ENCODE measurements at places on chromosomes 3 and 15. TPM values are rescaled to one million over a fixed set of nuclear protein-coding genes. Genes with fewer than 3 reads are reported as not detected.

GRCh38 chr3:51983578-51984268 lies 388 bp downstream of the ACY1 start:
- H3K4me3 ChIP-seq, result peak overlapping the region; percentile 67
- no peak for DNase-seq
- peaks cover 29% of the 10 kb centered on the region for H3K4me1 ChIP-seq
- H3K36me3 ChIP-seq, result no peaks in the 10 kb centered on the region

Gene STXBP5L
- not detected for total RNA-seq

Gene STT3B
- total RNA-seq, result 155 TPM

DNA sequence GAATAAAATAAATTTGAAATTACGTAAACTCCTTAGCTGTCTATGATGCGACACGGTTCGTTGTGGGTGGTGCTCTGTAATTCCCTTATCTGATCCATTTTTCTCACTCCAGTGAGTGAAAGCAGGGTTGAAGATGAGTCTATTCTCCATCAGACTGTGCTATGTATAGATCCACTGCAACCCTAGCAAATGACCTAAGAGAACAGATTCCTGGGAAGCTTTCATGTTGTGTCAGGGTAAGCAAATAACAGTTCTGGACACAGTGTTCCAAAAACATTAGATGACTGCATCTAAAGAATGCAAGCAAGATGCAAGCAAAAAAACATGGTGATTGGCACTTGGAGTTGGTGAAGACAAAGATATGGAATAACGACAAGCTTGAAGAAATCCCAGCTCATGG lies 239.3 kb downstream of the SLC9A9 start:
- H3K4me3 ChIP-seq, result no peak overlapping the region
- no peak overlapping the region for H3K27ac ChIP-seq
- H3K36me3 ChIP-seq, result no peaks in the 10 kb centered on the region
- DNase-seq, result no peak
- H3K4me1 ChIP-seq, result no peaks in the 10 kb centered on the region

DNA sequence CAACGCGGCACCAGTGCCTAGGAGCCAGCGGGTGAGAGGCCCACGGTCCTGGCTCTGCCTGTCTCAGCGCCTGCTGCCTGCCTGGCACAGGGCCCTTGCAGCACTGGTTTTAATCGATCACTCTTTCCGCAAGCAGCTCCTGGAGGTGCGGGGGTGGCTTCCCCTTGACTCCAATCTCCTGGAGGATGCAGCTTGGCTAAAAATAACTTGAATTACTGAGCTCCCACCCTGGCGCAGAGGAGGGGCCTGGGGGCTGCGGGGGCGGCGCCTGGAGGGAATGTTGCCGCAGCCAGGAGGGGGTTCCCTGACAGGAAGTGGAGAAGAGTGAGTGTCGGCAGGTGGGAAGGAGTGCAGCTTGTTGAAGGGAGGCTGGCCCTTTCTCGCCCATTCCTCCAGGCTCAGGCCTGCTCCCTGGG lies 9.9 kb upstream of the RPL29 start:
- H3K27me3 ChIP-seq, result no peaks in the 10 kb centered on the region
- no peak overlapping the region for H3K27ac ChIP-seq
- no peak for DNase-seq
- H3K36me3 ChIP-seq, result no peaks in the 10 kb centered on the region
- H3K4me3 ChIP-seq, result no peak overlapping the region

- H3K36me3 ChIP-seq, result 0 out of 2 replicates have a peak, but pooled peaks cover 8% of the 10 kb centered on the region
- H3K4me3 ChIP-seq, result no peak overlapping the region
- H3K4me1 ChIP-seq, result no peaks in the 10 kb centered on the region
- DNase-seq, result no peak
Measured at GRCh38 chr15:64216196-64216595, 53.4 kb upstream of the PPIB start.

DNA sequence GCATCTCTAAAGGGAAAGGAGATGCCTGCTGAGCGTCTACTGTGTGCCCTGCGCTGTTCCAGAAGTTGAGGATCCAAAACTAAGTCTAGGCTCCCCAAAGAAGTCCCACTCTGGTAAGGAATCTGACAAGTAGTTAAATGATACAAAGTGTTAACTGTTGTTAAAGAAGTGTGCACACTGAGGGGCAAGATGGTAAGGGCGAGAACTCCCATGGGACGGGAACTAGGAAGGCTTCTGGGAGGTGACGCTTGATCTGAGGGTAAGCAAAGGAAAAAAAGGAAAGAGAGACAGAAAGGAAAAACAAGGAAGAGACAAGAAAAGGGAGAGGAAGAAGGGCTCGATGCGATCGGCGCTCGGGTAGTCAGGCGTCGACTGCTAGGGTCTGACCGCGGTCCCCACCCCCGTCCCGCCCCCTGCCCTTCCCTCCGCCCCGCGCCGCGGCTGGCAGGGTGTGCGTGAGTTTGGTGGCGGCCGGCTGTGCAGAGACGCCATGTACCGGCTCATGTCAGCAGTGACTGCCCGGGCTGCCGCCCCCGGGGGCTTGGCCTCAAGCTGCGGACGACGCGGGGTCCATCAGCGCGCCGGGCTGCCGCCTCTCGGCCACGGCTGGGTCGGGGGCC lies at the start of gene LACTB:
LACTB (plus strand) TSS at position 480 of the 620 bp plus-strand sequence; CDS start at position 491, 11 bp downstream.
- no peaks in the 10 kb centered on the region for H3K36me3 ChIP-seq
- peak within 1 kb of the TSS; percentile 77 for H3K4me3 ChIP-seq
- H3K27me3 ChIP-seq, result no peaks in the 10 kb centered on the region
- no peaks in the 10 kb centered on the region for H3K4me1 ChIP-seq
- DNase-seq, result peak; percentile 63

Gene GADL1
- not detected for total RNA-seq

Gene TLR9
- total RNA-seq, result 0.30 TPM

GRCh38 chr3:117308756-117309155 lies 599.2 kb downstream of the TUSC7 start:
- no peaks in the 10 kb centered on the region for H3K4me1 ChIP-seq
- no peak overlapping the region for H3K27ac ChIP-seq
- no peaks in the 10 kb centered on the region for H3K36me3 ChIP-seq
- H3K27me3 ChIP-seq, result no peaks in the 10 kb centered on the region
- no peak overlapping the region for H3K4me3 ChIP-seq

DNA sequence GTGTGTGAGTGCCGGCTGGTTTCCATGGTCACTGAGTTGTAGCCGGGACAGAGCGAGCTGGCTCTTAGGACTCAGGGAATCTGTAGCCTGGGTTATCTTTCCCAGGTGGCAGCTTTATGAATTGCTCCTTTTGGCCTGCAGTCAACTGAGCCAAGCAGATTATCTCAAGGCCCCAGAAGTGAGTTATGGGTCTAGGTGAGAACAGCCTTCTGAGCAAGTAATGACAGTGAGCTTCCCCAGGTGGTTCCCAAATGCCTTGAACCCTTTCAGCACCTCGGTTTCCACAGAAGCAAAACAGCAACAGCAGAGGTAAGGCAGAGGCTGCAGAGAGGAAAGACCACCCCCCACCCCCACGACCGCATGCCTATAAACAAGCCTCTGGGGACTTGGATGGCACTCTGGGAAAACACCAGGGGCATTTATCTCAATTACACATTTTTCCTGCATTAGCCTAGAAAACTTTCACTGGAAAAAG lies 56.7 kb upstream of the DGKG start:
- no peaks in the 10 kb centered on the region for H3K36me3 ChIP-seq
- peaks cover 57% of the 10 kb centered on the region for H3K27me3 ChIP-seq
- H3K4me1 ChIP-seq, result peaks cover 21% of the 10 kb centered on the region
- no peak overlapping the region for H3K27ac ChIP-seq

Gene GPX1
- total RNA-seq, result 386 TPM

DNA sequence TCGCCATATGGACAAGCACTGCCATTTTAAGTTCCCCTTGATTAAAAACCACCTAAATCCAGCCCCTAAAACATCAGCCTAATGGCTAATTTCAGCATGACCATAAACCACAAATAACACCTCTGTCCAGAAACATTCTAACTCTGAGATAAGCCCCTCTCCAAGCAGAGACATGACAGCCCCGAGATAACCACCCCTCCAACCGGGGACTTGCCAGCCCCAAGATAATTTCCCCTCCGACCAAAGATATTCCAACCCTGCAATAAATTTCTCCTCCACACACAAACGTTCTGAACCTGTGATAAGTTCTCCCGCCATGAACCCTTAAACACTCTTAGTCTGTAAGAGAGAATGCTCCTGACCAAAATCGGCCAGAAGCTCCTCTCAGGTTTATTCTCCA lies 586.8 kb downstream of the EDEM1 start:
- no peak overlapping the region for H3K4me3 ChIP-seq
- no peak overlapping the region for H3K27ac ChIP-seq
- no peaks in the 10 kb centered on the region for H3K36me3 ChIP-seq

DNA sequence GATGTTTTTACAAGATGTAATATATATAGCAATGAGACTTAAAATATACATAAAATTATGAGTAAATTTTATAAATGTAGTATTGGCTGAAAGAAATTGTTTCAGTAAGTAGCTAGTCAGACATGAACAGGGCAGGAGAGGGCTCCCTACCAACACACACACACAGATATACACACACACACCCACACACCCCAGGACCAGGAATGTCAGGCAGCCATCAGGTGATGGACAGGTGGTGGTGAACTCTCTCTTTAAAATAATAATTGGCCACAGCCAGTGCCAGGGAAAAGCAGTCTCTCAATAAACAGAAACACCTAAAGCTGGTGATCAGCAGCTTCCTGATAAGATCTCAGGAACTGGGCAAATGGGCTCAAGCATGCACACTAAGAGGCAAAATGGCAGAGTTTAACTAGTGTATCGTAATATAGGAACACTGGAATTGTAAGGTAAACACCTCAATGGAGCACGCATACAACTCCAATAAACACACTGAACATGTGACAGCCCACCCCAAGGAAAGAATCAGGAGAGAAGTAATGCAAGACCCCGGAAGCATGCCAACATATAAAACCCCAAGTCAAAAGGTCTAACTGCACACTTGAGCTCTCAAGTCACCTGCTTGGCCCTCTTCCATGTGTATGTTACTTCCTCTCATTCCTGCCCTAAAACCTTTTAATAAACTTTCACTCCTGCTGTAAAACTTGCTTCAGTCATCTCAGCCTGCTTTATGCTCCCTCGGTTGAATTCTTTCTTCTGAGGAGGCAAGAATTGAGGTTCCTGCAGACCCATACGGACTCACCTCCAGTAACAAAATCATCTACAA lies 1034.1 kb upstream of the SEMA6D start:
- H3K27me3 ChIP-seq, result no peaks in the 10 kb centered on the region
- no peak overlapping the region for H3K4me3 ChIP-seq
- DNase-seq, result no peak
- H3K27ac ChIP-seq, result no peak overlapping the region

Gene AHSG
- not detected for total RNA-seq

DNA sequence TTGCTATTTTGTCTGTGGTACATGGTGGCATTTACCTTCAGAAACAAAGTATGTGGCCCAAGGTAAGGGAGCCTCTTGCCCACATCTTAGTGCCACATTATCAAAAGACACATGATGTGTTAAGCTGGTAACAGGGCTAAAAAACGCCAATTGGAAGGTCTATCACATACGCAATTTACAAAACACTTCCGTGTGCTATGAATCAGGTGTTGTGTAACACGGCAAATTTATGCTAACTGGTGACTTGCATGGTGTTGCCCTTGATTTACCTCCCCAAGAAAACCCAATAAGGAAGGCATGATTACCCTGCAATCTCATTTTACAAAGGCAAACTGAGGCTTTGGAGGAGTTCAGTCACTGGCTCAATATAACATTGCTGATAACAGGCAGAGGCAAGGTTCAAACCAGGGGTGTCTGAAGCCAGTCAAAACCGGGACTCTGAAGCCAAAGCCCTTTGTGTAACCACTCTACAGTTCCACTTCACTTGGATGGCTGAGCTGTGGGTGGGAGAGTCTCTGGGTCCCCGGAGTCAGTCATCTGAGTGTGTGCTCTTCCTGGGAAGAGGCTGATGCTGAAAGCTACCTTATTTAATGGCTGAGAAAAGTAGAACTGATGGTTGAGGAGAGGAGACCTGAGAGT lies 103.9 kb upstream of the BCL6 start:
- peaks cover 22% of the 10 kb centered on the region for H3K4me1 ChIP-seq
- peak; percentile 30 for DNase-seq
- peak overlapping the region; percentile 66 for H3K27ac ChIP-seq
- H3K4me3 ChIP-seq, result no peak overlapping the region

Gene CA12
- 3.8 TPM for total RNA-seq

DNA sequence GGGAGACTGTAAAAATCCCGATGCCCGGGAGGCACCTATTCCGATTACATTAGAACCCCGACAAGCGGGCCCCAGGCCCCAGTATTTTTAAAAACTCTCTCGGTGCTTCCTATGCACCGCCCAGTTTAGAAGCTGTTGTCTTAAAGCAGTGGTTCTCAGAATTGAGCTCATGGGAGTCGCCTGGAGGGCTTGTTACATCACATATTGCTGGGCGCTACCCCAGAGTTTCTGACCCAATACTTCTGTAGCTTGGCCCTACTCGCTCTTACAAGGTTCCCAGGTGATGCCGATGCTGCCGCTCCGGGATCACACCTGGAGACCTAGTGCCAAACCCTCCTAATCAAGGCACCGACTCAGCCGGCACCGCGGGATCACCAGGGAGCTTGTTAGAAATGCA lies 35.2 kb downstream of the CPN2 start:
- H3K27me3 ChIP-seq, result no peaks in the 10 kb centered on the region
- peaks cover 33% of the 10 kb centered on the region for H3K4me1 ChIP-seq
- DNase-seq, result no peak
- peak overlapping the region; percentile 51 for H3K4me3 ChIP-seq
- peak overlapping the region; percentile 75 for H3K27ac ChIP-seq

Gene CAV3
- not detected for total RNA-seq

DNA sequence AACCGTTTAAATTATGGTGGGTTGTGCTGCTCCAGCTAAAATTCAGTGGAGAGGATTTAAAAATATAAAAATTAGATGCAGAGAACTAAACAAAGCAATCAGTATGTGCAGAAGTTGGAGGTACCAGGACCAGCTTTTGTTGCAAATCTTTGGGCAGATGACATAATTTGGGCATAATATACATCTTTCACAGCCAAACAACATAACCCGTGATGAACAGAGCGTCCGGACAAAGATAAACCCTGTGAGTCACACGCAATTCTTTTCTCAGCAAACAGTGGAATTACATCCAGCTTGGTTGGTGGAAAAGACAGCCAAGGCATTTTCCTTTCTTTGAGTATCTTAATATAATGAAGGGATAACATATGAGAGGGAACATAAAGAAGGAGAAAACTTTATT lies 419.4 kb upstream of the ADAMTS9 start:
- H3K27ac ChIP-seq, result no peak overlapping the region
- no peaks in the 10 kb centered on the region for H3K27me3 ChIP-seq
- H3K4me1 ChIP-seq, result no peaks in the 10 kb centered on the region
- no peak overlapping the region for H3K4me3 ChIP-seq
- no peaks in the 10 kb centered on the region for H3K36me3 ChIP-seq

Gene TRPC1
- 3.8 TPM for total RNA-seq

GRCh38 chr15:83928392-83928734 lies 274.4 kb downstream of the ADAMTSL3 start:
- H3K27ac ChIP-seq, result no peak overlapping the region
- H3K36me3 ChIP-seq, result no peaks in the 10 kb centered on the region
- H3K4me1 ChIP-seq, result no peaks in the 10 kb centered on the region
- no peaks in the 10 kb centered on the region for H3K27me3 ChIP-seq

DNA sequence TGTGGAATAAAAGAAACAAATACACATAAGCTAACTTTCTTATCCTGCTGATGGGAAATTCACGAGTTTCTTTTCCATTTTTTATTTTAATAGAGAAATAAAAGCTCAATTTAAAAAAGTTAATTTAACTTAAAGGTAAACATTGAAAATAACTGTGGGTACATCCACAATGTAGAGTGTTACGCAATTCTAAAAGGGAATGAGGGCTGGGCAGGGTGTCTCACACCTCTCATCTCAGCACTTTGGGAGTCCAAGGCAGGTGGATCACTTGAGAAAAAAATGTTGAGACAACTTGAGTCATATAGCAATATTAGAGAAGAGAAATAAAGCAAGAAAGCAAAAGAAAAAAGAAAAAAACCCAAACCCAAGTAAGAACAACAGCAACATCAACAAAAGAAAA lies 207.0 kb downstream of the DIPK2A start:
- H3K27ac ChIP-seq, result no peak overlapping the region
- H3K4me3 ChIP-seq, result no peak overlapping the region
- no peaks in the 10 kb centered on the region for H3K36me3 ChIP-seq
- DNase-seq, result no peak
- no peaks in the 10 kb centered on the region for H3K4me1 ChIP-seq

Measured in PC-9 (cell line).